ENCODE measurements at places on chromosomes 13 and 19.

GRCh38 chr13:110215606-110216005 lies 91.4 kb downstream of the COL4A1 start:
- H3K27me3 ChIP-seq = no peaks in the 10 kb centered on the region
- H3K36me3 ChIP-seq = peaks cover 38% of the 10 kb centered on the region
- DNase-seq = no peak
- H3K27ac ChIP-seq = peak overlapping the region; percentile 66

GRCh38 chr19:1074544-1075283 lies 7.7 kb downstream of the ARHGAP45 start:
- peak; percentile 86 for DNase-seq
- H3K36me3 ChIP-seq = no peaks in the 10 kb centered on the region
- H3K27ac ChIP-seq = no peak overlapping the region
- peak overlapping the region; percentile 48 for H3K4me3 ChIP-seq

DNA sequence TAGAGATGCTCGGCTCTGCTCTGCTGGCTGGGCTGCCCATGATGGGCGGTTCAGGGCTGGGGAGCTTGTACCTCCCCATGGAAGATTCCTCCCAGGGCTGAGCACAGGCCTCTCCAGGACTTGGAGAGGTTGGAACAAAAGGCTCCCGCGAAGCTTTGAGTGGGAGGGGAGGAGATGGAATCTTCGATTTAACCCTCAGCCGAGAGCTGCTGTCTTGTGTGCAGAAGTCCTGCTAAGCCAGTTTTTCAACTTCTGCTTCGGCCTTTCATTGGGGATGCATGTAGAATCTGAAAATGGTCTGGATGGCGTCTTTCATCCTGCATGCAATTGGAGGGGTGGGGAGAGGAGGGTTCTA lies 163.3 kb downstream of the KDM4B start:
- H3K27ac ChIP-seq = no peak overlapping the region
- no peak for DNase-seq
- H3K27me3 ChIP-seq = no peaks in the 10 kb centered on the region
- peaks cover 57% of the 10 kb centered on the region for H3K36me3 ChIP-seq

DNA sequence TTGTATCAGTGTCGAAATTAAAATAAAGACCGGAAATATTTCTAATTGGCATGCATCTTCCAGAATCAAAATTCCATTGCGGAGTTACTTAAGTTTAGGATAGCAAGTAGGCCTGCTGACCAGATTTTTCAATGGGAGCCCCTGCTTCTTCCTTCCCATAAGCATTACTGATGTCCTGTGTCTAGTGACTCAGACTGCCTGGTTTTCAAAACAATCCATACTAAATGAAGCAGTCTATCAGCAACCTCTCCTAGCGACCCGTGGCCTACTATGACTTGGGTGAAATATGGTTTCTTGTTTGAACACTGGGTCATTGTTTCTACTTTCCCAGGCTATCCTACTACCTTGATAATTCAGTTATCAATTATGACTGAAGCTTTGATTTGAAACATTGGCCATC lies 571.6 kb downstream of the TBC1D4 start:
- no peaks in the 10 kb centered on the region for H3K4me1 ChIP-seq
- no peak overlapping the region for H3K27ac ChIP-seq
- no peaks in the 10 kb centered on the region for H3K36me3 ChIP-seq
- no peaks in the 10 kb centered on the region for H3K27me3 ChIP-seq
- no peak for DNase-seq
- H3K4me3 ChIP-seq = no peak overlapping the region

DNA sequence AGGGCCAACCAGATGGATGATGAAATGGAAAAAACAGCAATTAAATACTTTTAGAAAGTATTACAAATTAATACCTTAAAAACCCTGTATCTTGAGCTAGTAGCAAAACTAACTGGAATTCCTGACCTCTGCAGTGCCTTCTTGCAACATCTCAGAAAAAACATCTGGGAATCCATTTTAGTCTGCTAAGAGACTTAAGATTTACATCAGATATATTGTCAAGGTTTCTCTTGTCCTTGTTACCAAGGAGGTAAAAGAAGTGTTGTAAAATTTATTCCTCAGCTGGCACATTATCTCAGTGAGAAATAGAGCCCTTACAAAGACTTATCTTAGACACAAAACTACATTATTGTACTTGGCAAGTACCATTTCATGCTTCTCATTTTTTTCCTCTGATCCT lies 18.5 kb downstream of the KCNRG start:
- H3K36me3 ChIP-seq = no peaks in the 10 kb centered on the region
- H3K27me3 ChIP-seq = no peaks in the 10 kb centered on the region
- no peak overlapping the region for H3K4me3 ChIP-seq
- H3K4me1 ChIP-seq = no peaks in the 10 kb centered on the region
- H3K27ac ChIP-seq = no peak overlapping the region
- no peak for DNase-seq

- H3K4me1 ChIP-seq = peaks cover 5% of the 10 kb centered on the region
- no peak for DNase-seq
- peaks cover 97% of the 10 kb centered on the region for H3K27me3 ChIP-seq
- H3K36me3 ChIP-seq = no peaks in the 10 kb centered on the region
- H3K4me3 ChIP-seq = no peak overlapping the region
- H3K27ac ChIP-seq = no peak overlapping the region
These were observed 2.1 kb downstream of the MEIS3 start for GRCh38 chr19:47417107-47417745.

- H3K27me3 ChIP-seq = peaks cover 29% of the 10 kb centered on the region
- no peaks in the 10 kb centered on the region for H3K36me3 ChIP-seq
- no peak overlapping the region for H3K27ac ChIP-seq
These were observed 108.9 kb downstream of the RBM26 start for GRCh38 chr13:79297128-79297527.

DNA sequence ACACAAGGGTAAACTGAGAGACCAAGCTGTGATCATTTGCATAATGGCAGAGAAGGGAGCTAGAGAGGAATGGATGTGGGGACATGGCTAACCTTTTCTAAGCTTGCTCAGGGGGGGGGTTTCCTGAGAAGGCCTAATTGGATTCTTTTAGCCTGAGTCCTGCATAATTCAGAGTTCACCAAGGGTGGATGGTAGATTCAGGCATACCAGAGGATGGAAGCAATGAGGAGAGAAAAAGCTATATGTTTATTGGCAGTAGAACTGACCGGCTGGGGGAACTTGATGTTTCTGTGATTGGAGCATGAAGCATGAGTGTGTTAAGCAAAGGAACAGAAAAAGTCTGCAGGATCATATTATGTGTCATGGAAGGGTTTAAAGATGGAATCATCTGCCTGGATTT lies 65.9 kb upstream of the KLF12 start:
- H3K27me3 ChIP-seq = no peaks in the 10 kb centered on the region
- DNase-seq = no peak
- no peaks in the 10 kb centered on the region for H3K36me3 ChIP-seq
- H3K27ac ChIP-seq = no peak overlapping the region
- no peak overlapping the region for H3K4me3 ChIP-seq

DNA sequence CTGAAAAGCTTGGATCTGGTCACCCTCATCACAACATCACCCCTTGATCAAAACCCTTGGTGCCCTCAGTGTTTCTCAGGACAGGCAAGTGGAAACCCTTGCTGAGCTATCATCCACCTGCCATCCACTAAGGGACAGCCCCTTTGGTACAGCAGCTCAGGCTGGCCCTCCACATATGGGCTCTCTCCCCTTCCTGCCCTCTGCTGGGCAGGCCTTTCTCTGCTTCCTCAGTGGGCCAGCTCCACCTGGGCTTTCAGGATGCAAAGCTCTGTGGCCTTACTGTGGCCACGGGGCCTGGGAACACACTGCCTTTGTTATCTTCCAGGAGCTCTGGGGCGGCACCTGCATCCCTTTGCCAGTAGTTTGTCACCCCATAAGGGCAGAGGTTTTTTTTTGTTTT lies 4.9 kb downstream of the SUGP1 start:
- no peaks in the 10 kb centered on the region for H3K27me3 ChIP-seq
- no peak for DNase-seq
- peak overlapping the region; percentile 72 for H3K27ac ChIP-seq

DNA sequence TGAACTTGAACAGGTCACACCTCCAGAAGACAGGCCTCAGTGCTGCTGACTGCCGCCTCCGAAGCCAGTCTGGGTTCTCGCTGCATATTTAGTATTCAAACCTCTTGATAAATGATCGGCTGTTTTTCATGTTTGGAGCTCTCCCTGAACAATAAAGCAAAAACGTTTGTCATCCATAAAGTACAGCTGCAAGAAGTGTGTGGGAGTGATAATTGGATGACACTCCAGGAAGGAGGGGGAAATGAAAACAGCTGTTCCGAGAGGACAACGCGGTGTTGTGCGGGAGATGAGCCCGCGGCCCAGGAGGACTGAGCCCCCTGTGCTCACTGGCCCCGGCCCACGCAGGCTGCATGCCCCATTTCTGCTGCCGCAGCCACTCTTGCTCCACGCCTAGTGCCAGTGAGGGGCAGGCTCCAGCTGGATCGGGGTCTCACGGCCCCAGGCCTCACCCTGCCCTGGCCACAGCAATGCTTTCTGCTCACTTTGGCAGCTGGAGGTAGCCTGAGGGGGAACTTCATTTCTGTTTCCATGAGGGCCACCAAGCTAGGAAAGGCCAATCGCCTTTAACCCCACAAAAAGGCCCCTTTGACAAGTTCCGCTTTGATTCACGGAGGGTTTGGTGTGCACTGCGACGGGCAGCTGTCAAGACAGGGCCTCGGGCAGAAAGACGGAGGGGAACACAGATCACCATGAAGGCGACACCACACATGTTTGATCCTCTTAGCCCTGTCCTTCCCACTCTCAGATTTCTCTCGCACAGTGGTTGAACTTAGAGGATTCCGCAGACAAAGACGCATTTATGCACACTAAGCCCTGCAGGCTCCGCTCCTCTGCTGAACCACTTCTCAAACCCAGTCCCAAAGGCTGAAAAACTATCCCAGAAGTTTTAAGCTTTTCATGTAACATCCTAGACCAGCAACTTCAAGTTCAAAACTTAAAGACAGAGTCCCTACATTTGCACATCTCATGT lies 537.6 kb downstream of the EFNB2 start:
- no peak overlapping the region for H3K27ac ChIP-seq
- H3K27me3 ChIP-seq = no peaks in the 10 kb centered on the region
- H3K36me3 ChIP-seq = no peaks in the 10 kb centered on the region

- H3K27me3 ChIP-seq = no peaks in the 10 kb centered on the region
- no peaks in the 10 kb centered on the region for H3K36me3 ChIP-seq
- H3K4me3 ChIP-seq = no peak overlapping the region
- no peaks in the 10 kb centered on the region for H3K4me1 ChIP-seq
- DNase-seq = no peak
- no peak overlapping the region for H3K27ac ChIP-seq
These were observed 446.3 kb downstream of the OLFM4 start for GRCh38 chr13:53474878-53475277.

DNA sequence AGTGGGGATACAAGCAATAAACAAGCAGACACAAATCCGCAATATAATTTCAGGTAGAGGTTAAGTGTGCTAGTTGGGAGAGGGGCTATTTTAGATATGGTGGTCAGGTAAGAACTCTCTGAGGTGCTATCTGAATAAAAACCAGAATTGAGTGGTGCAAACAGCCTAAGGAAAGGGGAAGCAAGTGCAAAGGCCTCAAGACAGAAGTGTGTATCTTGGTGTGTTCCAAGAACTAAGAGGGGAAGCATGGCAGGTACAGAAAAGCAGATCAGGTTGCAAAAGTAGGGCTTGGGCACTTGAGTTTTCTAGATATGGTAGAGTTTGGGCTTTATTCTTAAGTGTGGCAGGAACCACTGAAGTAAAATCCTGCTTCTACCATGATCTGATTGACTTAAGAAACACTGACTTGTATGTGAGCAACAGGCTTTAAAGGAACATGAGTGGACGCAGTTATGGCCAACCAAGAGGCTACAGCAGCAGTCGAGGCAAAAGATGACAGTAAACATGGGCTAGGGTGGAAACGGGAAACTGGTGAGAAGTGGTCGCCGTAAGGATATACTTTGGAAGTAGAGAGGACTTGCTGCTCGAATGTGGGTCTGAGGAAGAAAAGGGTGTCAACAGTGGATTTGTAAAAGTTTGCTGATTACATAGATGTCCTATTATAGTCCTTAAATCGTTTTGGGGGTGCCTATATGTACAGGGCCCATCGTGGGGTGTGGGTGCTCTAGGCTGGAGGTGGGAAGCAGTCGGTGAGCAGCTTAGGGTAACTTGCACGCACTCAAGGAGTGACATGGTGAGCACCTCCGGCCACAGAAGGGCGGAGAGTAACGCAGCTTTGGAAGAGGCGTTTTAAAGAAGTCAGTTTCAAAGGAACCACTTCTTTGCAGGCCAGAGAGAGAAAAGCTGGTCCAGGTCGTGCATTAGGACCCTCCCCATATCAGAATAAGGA lies 677 bp downstream of the TGDS start:
- H3K4me1 ChIP-seq = peaks cover 34% of the 10 kb centered on the region
- peaks cover 23% of the 10 kb centered on the region for H3K36me3 ChIP-seq

DNA sequence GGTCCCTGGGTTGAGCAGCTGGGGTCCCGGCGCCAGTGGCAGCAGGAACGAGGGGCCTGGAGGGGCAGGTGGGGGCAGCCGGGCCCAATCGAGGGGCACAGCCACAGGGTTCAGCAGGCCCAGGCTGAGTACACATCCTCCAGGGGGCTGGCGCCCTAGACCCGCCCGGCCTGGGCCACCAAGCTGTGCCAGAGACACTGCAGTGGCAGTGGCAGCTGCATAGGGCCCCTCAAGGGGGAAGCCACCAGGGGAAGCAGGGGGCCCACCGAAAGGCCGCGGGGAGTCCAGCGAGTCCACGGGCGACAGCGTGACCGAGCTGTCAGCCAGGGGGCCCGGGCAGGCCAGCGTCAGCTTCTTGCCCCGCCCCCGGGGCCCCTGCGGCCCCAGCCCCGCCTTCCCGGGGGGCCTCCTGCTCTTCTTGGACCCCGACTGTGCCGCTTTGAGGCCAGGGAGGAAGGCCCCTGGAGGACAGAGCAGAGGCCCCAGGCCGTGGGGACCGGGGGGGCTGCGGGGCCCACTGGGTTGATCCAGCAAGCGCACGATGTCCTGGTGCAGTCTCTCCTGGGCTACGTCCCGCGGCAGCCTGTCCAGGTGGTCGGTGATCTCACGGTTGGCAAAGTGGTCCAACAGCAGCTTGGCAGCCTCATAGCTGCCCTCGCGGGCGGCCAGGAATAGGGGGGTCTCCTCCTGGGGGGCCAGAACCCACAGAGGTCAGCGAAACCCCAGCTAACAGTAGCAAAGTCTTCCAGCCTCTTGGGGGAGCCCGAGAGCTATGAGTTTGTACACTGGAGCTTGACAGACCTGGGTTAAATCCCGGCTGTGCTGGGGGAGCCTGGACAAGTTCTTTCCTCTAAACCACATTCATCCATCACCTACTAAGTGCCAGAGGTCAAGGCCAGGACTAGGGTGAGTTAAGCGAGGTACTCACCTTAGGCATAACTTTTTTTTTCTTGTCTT lies 39.5 kb downstream of the NOTCH3 start:
- no peak for DNase-seq
- H3K36me3 ChIP-seq = peaks cover 15% of the 10 kb centered on the region
- peaks cover 6% of the 10 kb centered on the region for H3K27me3 ChIP-seq
- no peak overlapping the region for H3K4me3 ChIP-seq
- H3K4me1 ChIP-seq = no peaks in the 10 kb centered on the region
- H3K27ac ChIP-seq = no peak overlapping the region

GRCh38 chr13:112680741-112681360 lies 9.0 kb upstream of the ATP11A start:
- H3K27ac ChIP-seq = no peak overlapping the region
- no peak for DNase-seq

- H3K36me3 ChIP-seq = no peaks in the 10 kb centered on the region
- peak; percentile 44 for DNase-seq
- H3K4me3 ChIP-seq = no peak overlapping the region
- peaks cover 5% of the 10 kb centered on the region for H3K4me1 ChIP-seq
- no peaks in the 10 kb centered on the region for H3K27me3 ChIP-seq
- no peak overlapping the region for H3K27ac ChIP-seq
These were observed 43.1 kb downstream of the CEBPG start for GRCh38 chr19:33416307-33417215.

GRCh38 chr13:77239312-77239711 lies 87.6 kb downstream of the MYCBP2 start:
- no peak overlapping the region for H3K27ac ChIP-seq
- H3K4me3 ChIP-seq = no peak overlapping the region
- no peak for DNase-seq
- H3K4me1 ChIP-seq = no peaks in the 10 kb centered on the region
- H3K27me3 ChIP-seq = no peaks in the 10 kb centered on the region
- peaks cover 57% of the 10 kb centered on the region for H3K36me3 ChIP-seq
